Anterior cingulate cortex (tissue), 58 donors: ENCODE measurements at places on chromosomes 2 and 18.
A peak's percentile ranks its signal among the peaks of the same experiment; 100 is the strongest.

- DNase-seq = no peak
Observed at GRCh38 chr2:172964511-172965139, 111.0 kb upstream of the MAP3K20 start.

GRCh38 chr2:100395532-100396350 is 21.7 kb downstream of the CHST10 start:
- no peak for DNase-seq

GRCh38 chr18:4636967-4637366 is 181.9 kb upstream of the DLGAP1 start:
- no peak for DNase-seq

- no peak for DNase-seq
Observed at GRCh38 chr2:217821536-217822147, 181.2 kb downstream of the TNS1 start.

- no peak for DNase-seq
Observed at GRCh38 chr18:38028946-38029345, 463.3 kb upstream of the CELF4 start.

- no peak for DNase-seq
Observed at GRCh38 chr18:30132959-30133358, 909.6 kb downstream of the DSC3 start.

DNA sequence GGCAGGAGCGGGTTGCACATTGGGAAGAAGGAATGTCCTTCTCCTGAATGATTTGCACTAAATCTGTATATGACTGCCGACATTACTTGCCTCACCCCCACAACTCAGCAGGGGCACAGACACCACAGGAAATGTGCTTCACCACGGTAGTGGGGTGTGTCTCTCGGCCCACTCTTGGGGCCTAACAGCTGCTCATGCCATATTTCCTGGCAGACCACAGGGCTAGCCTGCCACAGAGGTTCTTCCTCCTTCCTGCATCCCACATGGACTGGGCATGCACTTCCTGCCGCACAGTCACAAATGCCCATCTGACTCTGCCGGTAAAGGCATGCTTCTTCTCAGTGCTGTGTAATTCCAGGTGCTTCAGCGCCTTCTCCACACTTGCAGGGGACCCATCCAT is 10.3 kb upstream of the PAPOLG start:
- no peak for DNase-seq

- DNase-seq = no peak
Observed at GRCh38 chr2:221501210-221501882, 70.8 kb downstream of the EPHA4 start.

DNA sequence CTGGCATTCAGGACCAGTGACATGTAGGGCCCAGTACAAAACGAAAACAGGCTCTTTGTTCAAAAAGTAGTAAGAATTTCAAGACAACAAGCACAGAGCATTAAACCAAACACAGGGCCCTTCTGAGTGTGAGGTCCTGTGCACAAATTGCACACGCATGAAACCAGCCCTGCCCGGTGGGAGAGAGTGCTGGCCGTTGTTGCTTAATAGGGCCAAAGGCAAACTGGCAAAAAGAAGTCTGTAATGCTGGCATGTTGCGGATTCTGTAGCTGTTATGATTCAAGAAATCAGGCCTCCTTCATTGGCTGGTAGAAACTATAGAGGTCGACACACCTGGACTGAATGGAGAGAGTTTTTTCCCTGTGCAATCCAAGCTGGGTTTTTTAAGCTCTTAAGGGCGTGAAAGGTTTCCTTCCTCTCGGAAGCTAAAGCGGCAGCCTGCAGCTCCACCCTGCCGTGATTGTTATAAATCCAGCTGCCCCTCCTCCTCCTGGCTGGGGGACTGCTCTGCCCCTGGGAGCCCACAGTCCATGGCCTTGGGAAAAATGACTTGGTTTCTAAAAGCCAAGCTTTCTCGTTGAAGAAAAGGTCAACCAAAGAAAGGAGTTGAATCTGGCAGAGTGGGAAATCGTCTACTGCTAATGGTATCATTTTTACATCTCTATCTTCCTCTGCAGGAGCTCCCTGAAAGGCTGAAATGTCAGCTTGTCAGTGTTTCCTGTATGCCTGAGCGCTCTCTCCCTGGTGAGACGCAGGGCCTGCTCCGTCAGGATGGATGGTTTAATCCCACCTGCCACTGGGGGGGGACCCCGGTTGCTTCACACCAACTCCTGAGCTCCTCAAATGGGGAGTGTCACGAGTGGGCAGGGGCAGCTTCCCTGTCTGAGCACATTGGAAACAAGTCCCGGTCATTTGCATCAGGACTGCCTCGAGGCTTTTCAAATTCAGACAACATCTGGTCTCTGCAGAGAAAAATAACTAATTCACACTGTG is 143.6 kb downstream of the ALPK2 start:
- DNase-seq = no peak

DNA sequence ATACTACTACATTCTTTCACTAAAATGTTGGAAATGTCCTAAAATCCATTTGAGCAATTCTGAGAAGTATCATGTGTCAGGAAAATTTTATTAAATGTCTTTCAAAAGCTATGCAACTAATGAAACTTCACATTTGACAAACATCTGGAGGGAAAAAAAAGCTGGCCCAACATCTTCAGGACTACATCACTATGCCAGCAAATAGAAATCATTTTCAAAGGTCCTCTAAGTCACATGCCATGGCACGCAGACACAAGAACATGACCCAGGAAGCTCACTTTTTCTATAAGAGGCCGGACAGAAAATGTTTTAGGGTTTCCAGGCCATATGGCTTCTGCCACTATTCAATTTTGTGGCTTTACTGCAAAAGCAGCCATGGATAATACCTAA is 11.6 kb downstream of the KANSL3 start:
- DNase-seq = no peak

GRCh38 chr18:23311351-23312121 is 141.6 kb upstream of the RIOK3 start:
- DNase-seq = no peak

GRCh38 chr2:238965371-238966071 is 117.6 kb downstream of the TWIST2 start:
- DNase-seq = no peak

GRCh38 chr2:38528008-38528442 is 74.7 kb downstream of the HNRNPLL start:
- peak; percentile 22 for DNase-seq

DNA sequence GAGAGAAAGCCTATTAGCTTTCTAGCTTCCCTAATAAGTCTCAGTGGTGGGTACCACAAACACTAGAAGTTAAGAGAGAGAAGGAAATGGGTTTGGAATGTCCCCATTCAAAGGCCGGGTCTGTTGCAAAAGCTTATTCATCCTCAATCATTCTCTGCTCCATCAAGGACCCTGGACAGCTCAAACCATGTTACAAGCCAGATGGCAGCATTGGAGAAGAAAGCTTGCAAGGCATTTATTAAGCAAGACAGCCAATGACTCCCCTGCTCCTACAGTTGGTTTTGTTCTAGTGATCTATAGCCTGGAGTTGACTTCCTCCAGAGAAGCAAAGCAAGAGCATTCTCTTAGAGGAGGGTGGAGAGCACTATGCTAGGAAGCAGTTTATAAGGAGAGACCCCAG is 86.9 kb upstream of the LMAN1 start:
- DNase-seq = no peak

GRCh38 chr2:73063909-73064875 is 7.3 kb downstream of the SFXN5 start:
- DNase-seq = no peak

- DNase-seq = no peak
Observed at GRCh38 chr2:221444106-221444505, 128.0 kb downstream of the EPHA4 start.

DNA sequence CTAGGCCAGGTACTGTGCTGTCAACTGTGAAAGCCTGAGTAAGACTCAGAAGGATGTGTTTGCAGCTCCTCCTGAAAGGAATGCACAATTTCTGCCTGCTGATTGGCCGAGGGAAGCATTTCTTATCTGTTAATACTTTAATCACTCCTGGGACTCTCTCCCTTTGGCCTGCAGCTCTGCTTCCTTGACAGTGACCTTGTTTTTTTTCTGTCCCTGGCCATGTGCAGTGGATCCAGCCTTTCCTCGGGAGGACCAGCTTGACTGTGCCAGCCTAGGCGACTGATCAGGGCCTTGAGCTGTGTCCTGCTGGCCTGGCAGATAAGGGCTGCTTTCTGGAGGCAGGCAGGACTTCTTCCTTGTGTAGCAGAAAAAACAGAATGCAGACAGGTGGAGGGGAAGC is 10.0 kb downstream of the RNF144A start:
- DNase-seq = no peak

- no peak for DNase-seq
Observed at GRCh38 chr2:134041877-134042276, 212.0 kb upstream of the MGAT5 start.

DNA sequence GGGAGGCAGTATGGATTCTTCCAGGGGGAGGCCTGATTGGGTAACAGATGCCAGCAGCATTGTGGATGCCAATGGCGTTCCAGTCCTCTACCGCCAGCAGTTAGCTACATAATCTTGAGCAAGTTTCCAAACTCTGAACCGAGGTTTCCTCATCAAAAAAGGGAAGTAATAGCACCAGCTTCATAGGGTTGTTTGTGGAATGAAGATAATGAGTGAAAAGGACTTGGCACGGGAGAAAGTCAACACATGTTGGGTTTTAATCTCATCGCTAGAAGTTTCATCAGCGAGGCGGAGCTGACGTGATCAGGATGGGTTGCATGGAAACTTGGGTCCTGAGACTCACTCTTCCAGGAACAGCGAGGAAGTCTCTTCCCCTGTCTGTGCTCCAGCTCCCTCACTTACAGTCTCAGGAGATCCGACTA is 266.7 kb downstream of the SH3BP4 start:
- DNase-seq = no peak

DNA sequence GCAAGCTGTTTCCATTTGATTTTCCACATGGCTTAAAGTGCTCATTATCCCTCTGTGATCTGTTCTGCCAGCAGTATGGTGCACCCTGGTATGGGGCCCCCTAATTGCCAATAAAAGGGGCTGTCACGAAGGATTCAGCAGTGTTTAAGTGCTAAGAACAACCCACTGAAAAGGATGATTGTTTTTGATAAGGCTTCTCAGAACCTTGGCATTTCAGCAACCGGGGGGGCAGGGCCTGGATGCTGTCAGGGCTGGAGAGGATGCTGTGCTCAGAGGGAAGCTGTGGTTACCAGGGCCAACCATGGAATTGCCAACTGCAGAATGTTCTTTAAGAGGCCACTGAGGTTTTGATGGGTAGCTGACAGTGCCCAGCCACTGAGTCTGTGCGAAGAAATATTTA is 117.8 kb downstream of the CTIF start:
- no peak for DNase-seq

GRCh38 chr2:241991299-241991698 is 121.8 kb downstream of the RTP5 start:
- DNase-seq = no peak

DNA sequence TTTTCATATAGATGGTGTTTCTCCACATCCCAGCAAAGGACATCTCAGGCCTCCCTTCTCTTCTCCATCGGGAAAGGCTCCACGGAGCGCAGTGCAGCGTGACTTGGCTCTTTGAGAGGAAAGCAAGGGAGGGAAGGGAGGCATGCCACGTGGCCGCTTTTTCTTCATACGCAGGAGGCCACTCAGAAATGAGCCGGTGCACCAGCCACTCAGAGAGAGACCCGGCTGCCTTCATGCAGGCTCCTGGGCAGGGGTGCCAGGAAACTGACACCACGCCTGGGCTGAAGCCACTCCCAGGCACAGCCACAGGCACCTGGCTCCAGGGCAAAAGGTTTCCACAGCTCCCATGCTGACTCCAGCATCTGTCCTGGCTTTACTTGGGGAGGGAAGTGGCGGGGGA is 11.1 kb upstream of the LOXHD1 start:
- DNase-seq = peak; percentile 28

- DNase-seq = no peak
Observed at GRCh38 chr2:1988049-1988448, 243.7 kb upstream of the PXDN start.

DNA sequence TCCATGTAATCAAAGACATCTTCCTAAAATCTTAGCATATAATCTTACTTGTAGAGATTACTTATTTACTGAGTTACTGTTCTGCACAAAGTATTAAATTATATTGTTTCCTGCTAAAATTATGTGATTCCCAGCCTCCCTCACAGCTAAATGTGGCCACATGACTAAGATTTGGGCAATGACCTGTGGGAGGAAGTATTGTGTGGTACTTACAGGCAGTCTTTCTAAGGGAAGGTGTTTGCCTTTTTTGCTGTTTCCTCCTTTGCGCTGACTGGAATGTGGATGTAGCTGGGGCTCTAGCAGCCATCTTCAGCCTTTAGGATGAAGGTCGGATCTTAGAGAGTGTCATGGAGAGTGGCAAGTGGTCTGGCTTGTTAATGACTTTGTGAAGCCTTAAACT is 146.3 kb upstream of the APCDD1 start:
- no peak for DNase-seq

- DNase-seq = no peak
Observed at GRCh38 chr2:46970334-46971288, 55.0 kb upstream of the MCFD2 start.

- no peak for DNase-seq
Observed at GRCh38 chr2:133420788-133421187, 147.5 kb downstream of the NCKAP5 start.

DNA sequence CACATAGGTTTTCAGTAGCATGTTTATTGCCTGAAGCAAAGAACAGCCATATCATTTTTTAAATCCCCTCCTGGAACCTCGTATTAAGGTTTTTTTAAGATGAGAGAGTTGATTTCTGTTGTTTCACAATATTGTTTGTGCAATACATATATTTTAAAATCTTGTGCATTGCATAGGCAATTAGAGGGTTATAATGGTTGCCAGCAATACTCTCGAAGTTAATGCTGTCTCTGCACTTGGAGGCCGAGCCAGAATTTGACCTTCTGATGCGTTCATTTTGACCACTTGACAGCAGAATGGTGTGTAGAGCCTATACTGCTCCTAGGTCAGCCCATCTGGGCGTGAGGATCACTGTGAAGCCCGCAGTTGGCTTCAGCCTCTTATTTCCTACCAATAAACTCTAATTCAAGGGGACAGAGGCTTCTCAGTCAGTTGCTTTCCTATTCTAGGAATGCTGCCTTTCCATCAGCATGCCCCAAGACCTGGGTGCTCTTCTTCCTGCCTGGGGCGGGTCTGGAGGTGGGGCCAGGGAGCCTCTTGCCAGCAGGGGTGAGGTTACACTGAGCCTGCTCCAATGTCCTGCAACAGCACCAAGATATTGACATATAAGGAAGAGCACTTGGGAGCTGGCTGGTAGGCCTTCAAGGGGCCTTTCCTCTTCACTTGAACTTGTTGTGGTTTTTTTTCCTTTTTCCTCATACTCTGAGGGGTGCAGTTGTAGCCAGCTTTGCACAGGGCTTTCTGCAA is 91.4 kb upstream of the BCL2L11 start:
- DNase-seq = no peak

DNA sequence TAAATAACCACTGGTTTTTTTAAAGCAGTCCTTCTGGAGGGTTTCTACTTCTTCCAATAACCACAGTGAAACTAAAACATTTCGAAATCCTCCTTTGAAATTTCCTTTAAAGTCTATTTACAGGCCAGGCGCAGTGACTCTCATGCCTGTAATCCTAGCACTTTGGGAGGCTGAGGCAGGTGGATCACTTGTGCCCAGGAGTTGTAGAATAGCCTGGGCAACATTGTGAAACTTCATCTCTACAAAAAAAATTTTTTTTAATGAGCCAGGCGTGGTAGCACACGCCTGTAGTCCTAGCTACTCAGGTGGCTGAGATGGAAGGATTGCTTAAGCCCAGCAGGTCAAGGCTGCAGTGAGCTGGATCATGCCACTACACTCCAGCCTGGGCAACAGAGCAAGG is 15.2 kb downstream of the KIDINS220 start:
- no peak for DNase-seq
